ENCODE measurements at places on chromosomes 5 and 9.
A peak's percentile ranks its signal among the peaks of the same experiment; 100 is the strongest.

GRCh38 chr5:8213701-8214240 is 344.8 kb downstream of the MTRR start:
- DNase-seq, result no peak

GRCh38 chr5:10642367-10642766 is 78.5 kb downstream of the ANKRD33B start:
- no peak for DNase-seq

GRCh38 chr5:176188085-176188484 is 50.1 kb upstream of the SIMC1 start:
- no peak for DNase-seq

GRCh38 chr5:59188419-59189225 is 605.7 kb downstream of the RAB3C start:
- peak; percentile 53 for DNase-seq

DNA sequence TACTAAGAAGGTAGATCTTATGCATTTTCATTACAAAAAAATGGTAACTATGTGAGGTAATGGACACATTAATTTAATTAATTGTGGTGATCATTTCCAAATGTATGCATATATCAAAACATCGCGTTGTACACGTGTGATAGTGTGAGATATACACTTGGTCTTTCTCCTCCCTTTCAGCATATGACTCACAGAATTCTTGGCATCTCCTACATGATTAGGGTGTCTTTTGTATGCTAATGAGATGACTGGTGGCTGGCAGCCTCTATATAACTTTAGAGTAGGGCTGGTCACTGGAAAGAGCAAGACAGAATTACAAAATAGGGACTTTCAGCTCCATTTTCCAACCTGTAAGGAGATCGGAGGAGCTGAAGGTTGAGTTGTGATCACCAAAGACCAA is 1167.6 kb downstream of the CDH12 start:
- DNase-seq, result no peak

GRCh38 chr9:86073839-86074238 is 25.5 kb downstream of the GOLM1 start:
- no peak for DNase-seq

GRCh38 chr9:29208670-29209069 is 1635.4 kb upstream of the C9orf72 start:
- no peak for DNase-seq

DNA sequence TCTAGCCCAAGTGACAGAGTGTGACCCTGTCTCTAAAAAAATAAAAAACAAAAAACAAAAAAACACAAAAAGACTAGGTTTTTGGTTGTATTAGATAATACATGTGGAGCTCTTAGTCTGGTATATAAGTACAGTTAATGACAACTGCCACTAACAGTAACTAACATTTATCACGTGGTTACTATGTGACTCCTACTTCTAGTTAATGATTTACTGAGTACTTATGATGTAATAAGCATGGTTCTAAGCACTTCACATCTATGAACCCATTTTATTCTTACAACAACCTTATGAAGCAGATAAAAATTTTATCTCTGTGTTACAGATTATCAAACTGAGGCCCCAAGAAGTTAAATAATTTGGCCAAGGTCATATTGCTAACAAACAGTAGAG is 6.1 kb upstream of the TMEFF1 start:
- DNase-seq, result no peak

GRCh38 chr9:135523521-135524129 is 2.4 kb downstream of the LCN1 start:
- DNase-seq, result no peak

DNA sequence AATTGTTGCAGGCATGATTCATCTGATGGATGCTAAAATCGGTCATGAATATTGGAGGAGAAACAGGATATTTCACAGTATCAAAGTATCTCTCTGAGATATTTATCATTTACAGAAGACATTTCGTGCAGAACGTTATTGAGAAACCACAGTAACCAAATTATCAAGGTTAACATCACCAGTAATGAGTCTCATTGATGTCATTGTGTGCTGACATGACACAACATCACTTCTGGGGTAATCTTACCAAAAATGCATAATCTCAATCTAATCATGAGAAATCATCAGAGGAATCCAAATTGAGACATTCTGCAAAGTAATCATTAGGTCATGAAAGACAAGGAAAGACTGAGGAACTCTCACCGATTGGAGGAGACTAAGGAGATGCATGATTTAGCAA is 42.7 kb downstream of the C5orf22 start:
- no peak for DNase-seq

DNA sequence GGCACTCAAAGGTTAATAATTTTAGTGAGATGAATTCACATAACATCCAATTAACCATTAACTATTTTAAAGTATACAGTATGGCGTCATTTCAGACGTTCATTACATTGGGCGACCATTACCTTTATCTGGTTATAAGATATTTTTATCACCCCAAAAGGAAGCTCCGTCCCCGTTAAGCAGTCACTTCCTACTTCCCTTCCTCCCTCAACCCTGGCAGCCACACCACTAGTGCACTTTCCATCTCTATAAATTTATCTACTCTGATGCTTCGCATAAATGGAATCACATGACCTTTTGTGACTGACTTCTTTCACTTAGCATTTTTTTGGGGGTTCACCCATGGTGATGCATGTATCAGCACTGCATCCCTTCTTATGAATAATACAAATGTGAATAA is 168.3 kb upstream of the PUM3 start:
- DNase-seq, result no peak

- DNase-seq, result no peak
Observed at GRCh38 chr5:116964438-116964837, 389.8 kb upstream of the SEMA6A start.

DNA sequence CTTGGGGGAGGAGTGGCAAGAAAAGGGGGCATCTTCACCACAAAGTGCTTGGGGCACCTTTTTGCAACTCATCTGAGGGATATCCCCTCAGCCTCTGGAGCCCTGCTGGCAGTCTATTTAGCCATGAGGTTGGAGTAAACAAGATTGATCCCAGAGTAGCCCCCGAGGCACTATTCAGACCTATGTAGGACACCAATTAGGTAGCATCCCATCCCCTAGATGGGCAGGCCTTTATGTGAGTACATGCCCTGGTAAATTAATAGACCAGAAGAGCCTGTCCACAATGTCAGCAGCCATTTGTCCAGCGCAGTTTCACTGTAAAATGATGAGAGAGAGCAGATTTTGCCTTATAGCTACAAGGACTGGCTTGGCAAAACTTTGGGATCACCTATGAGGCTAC is 221.4 kb downstream of the DRD1 start:
- no peak for DNase-seq

DNA sequence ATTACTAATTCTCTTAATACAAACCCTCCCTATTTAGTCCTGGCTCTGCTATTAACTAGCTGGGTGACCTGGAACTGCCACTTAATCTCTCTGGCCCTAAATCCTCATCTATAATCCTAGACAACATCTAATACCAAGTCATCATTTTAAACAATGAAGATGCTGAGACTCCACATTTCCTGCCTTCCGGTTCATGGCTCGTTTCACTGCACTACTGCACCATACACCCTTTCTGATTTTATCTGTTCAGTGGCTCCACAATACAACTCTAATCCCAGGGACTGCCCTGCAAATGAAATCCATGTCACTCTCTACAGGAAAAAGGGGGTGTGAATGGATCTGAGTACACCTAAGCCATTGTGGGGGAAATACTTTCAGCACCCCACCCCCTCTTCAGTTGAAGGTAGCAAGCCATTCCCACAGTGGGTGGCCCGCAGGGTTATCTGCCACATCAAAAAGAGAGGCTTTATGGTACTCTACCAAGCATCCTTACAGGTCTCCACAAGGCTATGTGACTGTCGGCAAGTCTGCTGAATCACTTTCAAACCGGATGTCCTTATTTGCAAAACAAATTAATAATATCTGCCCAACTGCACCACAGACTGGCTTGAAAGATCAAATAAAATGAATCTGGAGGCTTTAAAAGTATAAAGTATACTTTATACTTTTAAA is 89.5 kb downstream of the EPB41L4A start:
- DNase-seq, result no peak

GRCh38 chr9:122076117-122076516 is 17.0 kb downstream of the TTLL11 start:
- no peak for DNase-seq

GRCh38 chr9:18979367-18979766 is 53.6 kb downstream of the SAXO1 start:
- no peak for DNase-seq

- DNase-seq, result no peak
Observed at GRCh38 chr9:132943651-132944293, 644 bp downstream of the TSC1 start.

GRCh38 chr9:113742878-113743277 is 133.2 kb upstream of the ZNF618 start:
- DNase-seq, result no peak

- no peak for DNase-seq
Observed at GRCh38 chr9:135739271-135740220, 37.6 kb downstream of the KCNT1 start.

- no peak for DNase-seq
Observed at GRCh38 chr9:36781533-36781932, 208.8 kb downstream of the MELK start.

GRCh38 chr9:114641967-114642366 is 15.6 kb downstream of the TEX53 start:
- no peak for DNase-seq

DNA sequence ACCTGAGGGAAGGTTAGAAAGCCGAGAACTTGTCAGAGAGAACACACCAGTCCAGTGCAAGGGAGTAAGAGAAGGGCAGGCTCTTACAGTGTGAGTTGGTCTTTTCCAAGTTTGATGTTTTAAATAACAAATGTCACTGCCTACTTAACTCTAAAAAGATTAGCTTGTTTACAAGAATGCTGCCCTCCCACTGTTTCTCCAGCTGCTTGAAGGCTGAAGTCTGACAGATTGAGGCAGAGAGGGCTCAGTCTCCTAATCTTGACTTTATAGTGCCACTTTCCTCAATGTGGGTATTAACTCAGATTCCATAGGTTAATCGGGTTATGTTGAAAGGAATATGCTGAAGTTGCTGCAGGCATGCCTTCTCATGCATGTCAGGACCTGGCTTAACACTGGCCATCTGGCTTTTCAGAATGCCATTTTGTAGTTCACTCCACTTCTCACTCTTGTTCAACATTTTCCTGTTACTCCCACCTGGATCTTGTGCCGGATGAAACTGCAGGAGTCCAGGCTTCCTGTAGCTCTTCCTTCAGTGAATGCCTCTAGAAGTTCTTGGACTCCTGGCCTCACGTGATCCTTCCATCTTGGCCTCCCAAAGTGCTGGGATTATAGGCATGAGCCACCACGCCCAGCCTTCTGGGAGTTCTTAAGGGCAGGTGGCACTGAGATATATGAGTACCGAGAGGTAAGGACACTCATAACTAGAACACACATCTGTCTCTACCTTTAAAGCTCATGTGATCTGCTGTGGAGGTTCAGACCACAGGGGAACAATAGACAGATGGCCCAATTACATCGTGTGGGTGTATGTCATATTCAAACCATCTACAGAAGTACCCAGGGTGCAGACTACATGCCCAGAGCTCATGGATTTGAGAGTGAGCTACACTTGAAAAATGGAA is 249.7 kb downstream of the ARHGAP26 start:
- DNase-seq, result no peak

GRCh38 chr5:159231167-159231566 is 21.8 kb upstream of the RNF145 start:
- DNase-seq, result no peak

DNA sequence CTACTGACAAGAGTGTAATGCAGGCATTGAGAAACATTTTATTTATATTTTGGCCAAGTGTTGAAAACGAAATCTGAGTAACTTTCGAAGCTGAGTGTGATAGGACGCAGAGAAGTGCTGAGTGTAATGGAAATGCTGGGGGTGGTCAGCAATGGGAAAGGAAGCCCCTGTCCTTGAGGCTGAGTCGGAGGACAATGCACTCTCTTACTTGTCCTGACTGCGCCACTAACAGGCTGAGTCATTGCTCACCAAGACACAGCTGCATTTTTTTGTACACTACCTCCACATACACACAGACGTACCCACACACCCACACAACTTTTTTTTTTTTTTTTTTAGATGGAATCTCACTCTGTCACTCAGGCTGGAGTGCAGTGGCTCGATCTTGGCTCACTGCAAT is 637.7 kb downstream of the SLCO4C1 start:
- no peak for DNase-seq

DNA sequence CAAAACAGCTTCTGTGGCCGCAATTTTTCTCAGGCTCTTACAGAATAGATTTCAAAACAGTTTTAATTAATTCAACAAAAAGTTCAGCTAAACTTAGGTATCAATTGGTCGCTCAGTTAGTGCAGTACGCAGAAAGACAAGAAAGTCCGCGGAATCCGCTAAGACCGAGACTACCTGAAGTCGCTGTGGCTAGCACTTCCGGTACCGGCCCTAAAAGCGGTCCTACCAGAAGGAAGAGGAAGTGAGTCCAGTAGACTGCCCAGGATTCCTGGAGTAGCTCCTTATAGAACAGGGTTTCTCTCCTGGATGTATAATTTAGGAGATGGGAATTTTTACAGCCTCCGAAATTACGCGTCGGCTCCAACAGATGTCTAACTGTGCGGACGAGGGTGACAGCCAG is 16.6 kb upstream of the PCDHB2 start:
- no peak for DNase-seq

DNA sequence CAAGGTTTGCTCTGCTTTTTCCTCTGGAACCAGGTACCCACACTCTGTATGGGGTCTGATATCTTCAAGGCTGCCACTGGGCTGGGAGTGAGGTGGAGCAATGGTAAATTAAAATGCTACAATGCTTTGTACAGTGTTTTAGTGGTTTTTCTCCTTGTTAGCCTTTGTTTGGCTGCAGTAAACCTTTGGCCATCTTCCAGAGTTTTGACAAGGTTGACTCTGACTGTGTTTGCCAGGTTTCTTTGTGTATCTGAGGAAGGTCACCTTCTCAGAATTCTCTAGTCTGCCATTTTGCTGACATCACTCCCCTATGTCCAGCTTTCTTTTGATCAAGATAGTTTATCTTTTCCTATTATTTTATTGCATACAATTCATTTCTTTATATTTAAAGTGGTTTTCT is 11.2 kb downstream of the SPATA31D1 start:
- no peak for DNase-seq

Measured in stimulated activated CD4-positive, alpha-beta T cell treated with anti-CD3 and anti-CD28 coated beads, TNF-alpha, amount 100 ng/mL, for 24 hours (primary cell).